Heart left ventricle (tissue), 16 donors: ENCODE measurements at places on chromosomes 5 and 9.
A peak's percentile ranks its signal among the peaks of the same experiment; 100 is the strongest.

- peak; percentile 13 for DNase-seq
Measured at GRCh38 chr9:4299005-4299795, 668 bp downstream of the GLIS3 start.

GRCh38 chr9:89360465-89360864, 42.2 kb downstream of the SECISBP2 start:
- no peak for DNase-seq

DNA sequence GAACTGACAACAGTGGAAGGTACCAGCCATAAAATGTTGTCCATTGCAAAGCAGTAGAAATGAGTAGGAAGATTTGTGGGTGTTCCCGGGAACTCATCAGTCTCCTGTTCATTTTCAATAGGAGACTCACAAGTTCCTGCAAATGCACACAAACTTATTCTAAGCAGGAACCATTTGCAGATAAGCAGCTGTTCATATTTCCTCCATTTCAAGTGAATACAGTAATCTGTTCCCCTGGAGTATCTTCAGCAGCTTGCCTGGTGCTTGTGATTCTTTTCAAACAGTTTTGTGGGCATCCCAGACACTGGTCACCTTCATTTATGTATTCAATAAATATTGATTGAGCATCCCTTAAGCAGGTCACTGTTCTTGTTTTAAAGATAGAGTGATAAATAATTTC, 1315.5 kb upstream of the C9orf72 start:
- DNase-seq: no peak

- DNase-seq: no peak
Measured at GRCh38 chr5:160119905-160120266, 636 bp upstream of the PWWP2A start.

- no peak for DNase-seq
Measured at GRCh38 chr5:142455856-142456255, 131.0 kb upstream of the SPRY4 start.
